ENCODE measurements at places on chromosomes 6 and 20.
A peak's percentile ranks its signal among the peaks of the same experiment; 100 is the strongest.

- no peak for DNase-seq
Observed at GRCh38 chr6:129212081-129212480, 329.1 kb downstream of the LAMA2 start.

- DNase-seq = no peak
Observed at GRCh38 chr6:143223895-143224294, 163.2 kb downstream of the AIG1 start.

GRCh38 chr6:62971976-62972658, 239.2 kb upstream of the FKBP1C start:
- DNase-seq = no peak

GRCh38 chr6:134152767-134153485, 100.5 kb upstream of the SLC2A12 start:
- no peak for DNase-seq

- no peak for DNase-seq
Observed at GRCh38 chr6:166763606-166764472, 136.8 kb upstream of the RPS6KA2 start.

GRCh38 chr6:39091220-39091619, 23.8 kb downstream of the SAYSD1 start:
- DNase-seq = no peak

GRCh38 chr20:21523895-21524294, 10.0 kb upstream of the NKX2-2 start:
- no peak for DNase-seq

DNA sequence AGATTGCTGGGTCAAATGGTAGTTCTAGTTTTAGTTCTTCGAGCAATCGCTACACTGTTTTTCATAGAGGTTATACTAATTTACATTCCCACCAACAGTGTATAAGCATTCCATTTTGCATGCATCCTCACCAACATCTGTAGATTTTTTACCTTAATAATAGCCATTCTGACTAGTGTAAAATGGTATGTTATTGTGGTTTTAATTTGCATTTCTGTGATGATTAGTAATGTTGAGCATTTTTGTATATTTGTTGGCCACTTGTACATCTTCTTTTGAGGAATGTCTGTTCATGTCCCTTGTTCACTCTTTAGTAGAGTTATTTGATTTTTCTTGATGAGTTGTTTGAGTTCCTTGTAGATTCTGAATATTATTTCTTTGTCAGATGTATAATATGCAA, 236.2 kb downstream of the GRM1 start:
- no peak for DNase-seq

DNA sequence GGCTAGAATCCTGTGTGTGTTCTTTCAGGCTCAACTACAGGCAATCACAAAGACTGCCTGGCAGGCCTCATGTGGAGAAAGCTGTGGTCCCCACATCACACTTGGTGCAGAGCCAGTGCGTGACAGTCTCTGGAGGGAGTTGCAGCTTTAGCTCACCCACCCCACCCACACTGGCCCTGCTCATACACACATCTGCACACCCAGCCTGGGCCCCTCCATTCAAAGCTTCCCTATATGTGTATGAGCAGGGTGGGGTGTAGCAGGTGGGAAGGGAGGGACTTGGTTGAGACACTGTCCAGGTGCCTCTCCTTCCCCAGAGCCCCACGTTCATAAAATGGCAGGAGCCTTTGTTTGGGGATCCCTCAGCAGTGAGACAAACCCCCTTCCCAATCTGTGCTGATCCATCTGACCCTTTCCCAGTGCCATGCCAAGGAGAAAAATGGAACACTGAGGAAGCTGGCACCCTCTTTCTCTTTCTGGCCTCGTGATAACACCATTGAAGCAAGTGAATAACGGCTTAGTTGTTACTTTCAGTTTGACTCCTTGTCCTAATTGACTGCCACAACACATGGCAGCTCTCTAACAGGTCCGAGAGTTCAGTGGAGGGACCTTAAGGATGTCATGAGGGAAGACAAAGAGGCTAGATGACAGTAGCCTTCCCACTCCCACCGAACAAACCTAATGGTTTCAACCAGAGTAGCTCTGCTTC, 53.8 kb upstream of the NRSN1 start:
- DNase-seq = no peak

- no peak for DNase-seq
Observed at GRCh38 chr6:136037876-136038460, 186.5 kb downstream of the PDE7B start.

- no peak for DNase-seq
Observed at GRCh38 chr6:139863964-139864363, 489.5 kb upstream of the CITED2 start.

DNA sequence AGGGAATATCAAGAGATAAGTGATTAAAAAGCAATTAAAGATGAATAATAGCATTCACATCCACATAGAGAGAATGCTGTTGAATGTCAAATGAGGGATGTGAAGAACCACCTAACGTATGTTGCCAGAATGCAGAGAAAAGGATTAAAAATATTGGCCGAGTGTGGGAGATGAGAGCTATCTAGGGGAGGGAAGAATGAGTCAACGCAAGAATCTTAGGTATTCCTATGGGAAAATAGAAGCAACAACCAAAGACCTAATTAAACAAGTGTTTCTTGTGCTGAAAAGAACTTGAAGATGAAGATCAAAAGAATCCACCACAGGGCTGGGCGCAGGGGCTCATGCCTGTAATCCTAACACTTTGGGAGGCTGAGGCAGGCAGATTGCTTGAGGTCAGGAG, 12.2 kb upstream of the RSPH3 start:
- DNase-seq = no peak

GRCh38 chr20:49541733-49542513, 26.0 kb downstream of the PTGIS start:
- DNase-seq = peak; percentile 25

DNA sequence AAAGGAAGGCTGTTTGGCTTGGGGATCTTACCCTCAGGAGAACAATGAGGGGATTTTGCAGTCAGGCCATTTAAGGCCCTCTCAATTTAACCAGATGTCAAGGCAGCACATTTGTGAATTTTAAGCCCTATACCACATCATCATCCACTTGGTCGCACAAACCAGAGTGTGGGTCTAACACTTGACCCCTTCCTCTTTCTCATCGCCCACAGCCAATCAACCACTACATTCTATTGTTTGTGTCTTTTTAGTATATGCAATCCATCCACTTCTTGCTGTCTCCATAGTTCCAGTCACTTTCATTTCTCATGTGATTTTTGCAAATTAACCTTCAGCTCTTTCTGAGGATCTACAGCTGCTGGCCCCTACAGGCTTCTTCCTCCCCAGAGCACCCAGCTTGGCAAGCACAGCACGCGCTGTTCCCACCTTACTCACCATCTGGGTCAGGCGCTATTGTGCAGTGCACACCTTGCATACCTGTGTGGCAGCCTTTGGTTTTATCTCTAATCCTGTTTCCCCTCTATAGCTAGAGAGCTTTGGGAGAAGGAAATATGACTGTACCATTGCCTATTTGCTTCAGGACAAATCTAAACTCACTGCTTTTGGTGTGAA, 32.3 kb upstream of the CD83 start:
- no peak for DNase-seq

DNA sequence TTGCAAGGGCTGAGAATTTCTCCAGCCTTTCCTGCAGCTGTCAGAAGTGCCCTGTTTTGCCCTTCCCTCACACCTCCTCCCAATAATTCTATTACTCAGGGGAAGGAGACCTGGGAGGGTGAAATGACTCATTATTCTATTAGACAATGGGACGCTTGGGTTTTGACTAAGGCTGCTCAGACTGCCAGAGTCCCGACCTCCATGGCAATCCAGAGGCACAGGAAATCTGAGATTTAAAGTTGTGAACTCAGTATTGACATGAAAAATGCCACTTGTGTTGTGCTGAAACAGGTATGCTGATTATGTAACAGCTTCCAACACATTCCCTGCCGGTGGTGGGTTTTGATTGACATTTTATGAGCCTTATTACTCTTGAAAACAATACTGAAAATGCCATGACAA, 625.9 kb upstream of the FLRT3 start:
- DNase-seq = no peak

- no peak for DNase-seq
Observed at GRCh38 chr6:148324297-148324985, 18.2 kb upstream of the SASH1 start.

GRCh38 chr6:20284672-20285071, 72.4 kb upstream of the MBOAT1 start:
- DNase-seq = no peak

GRCh38 chr6:11271228-11272020, 39.0 kb upstream of the NEDD9 start:
- DNase-seq = no peak

GRCh38 chr6:66179361-66179760, 472.3 kb upstream of the EYS start:
- DNase-seq = no peak

GRCh38 chr6:166221040-166221439, 53.4 kb upstream of the TBXT start:
- no peak for DNase-seq

GRCh38 chr6:125747589-125748405, 1.6 kb upstream of the HEY2 start:
- no peak for DNase-seq

GRCh38 chr6:112443179-112444065, 96.3 kb downstream of the RFPL4B start:
- no peak for DNase-seq

DNA sequence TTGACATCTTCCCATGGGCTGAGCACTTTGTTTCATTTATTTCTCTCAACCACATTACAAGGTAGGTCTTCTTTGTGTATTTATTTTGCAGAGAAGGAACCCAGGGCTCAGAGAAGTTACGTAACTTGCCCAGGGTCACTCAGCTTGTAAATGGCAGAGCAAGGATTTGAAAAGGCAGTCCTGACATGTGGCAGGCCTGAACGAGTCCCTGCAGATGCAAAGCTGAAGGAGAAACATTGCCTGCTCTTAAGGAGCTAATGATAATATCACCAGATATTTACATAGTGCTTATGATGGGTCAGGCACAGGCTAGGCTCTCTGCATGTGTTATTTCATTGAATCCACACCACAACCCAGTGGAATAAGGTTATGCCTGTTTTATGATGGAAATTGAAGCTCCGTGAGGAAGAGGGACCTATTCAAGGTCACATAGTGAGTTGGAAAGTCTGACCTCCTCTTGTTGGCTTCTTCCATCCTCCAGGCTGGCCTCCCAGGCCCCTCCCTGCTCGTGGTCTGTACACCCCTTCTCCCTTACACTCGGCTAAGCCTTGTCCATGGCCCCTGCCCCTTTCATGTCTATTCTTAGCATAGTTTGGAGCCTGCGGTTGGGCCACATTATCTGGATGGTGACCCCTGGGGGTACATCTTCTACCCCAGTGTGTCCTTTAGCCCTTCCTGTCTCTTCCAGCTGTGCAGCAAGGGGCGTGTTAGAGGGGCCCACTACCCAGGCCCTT, 12.5 kb downstream of the MYH7B start:
- DNase-seq = no peak

DNA sequence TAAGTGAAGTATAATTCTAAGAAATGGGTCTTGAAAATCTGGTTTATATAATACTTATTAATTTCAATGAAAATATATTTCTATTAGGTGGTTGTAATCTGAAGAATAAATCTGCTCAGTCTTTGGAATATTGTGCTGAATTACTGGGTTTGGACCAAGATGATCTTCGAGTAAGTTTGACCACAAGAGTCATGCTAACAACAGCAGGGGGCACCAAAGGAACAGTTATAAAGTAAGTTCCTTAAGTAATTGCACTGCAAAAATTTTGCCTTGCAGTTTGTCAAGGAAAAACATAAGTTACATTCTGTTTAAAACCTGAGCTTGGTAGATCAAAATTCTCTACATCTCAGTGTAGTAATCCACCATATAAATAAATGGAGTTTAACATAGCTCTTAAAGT, 106.0 kb downstream of the MYO6 start:
- DNase-seq = no peak

DNA sequence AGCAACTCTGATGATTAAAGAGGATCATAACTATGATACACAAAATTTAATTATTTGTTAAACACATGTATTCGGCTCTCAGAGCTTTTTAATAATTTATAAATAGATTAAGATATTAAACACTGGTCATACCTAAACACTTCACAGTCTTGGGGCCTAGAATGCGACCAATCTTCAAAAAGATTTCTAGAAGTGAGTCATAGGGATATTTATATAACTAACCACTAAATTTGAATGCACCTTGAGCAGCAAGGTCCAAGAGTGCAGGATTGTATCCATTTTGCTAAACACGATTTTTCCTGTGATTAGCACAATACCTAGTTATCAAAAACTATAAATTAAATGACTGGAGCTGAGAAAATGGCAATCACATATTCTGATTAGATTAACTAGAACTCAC, 709.3 kb downstream of the EPHA7 start:
- DNase-seq = no peak

DNA sequence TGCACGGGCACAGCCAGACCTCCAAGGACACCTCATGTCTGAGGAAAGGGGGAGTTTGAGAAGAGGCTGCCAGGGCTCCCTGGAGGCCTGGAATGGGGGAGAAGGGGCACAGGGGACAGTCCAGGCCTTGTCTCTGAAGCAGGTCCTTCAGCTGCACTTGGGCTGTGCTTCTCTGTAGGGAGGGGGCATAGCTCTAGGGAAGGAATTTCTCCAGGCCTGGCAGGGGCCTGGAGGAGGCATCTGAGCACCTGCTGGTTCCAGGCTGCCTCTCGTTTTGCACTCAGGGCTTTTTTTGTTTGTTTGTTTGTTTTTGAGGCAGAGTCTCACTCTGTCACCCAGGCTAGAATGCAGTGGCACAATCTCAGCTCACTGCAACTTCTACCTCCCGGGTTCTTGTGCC, 67.7 kb downstream of the BCAS4 start:
- DNase-seq = no peak

DNA sequence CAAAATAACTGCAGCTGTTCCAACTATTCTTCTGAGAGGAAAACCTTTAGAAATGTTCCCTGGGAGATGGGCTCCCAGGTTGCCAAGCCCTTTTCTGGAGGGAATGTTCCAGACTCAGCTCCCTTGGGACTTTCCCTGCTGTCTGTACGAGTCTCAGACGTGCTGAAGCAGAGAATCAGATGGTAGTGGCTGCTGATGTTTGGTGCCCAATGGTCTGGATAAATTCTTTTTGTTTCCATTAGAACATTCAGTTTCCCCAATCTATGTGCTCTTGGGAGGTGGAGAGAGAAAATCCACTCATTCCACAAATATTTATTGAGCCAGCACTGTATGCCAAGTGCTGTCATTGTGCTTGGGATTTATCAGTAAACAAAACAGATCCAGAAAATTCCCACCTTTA, 40.0 kb downstream of the SNHG17 start:
- DNase-seq = no peak

GRCh38 chr20:19964289-19965265, 52.6 kb upstream of the NAA20 start:
- no peak for DNase-seq

GRCh38 chr6:26477426-26477825, 19.7 kb downstream of the BTN2A1 start:
- no peak for DNase-seq

GRCh38 chr20:48329676-48330664, 497.8 kb downstream of the PREX1 start:
- DNase-seq = no peak

- no peak for DNase-seq
Observed at GRCh38 chr6:44735630-44735963, 348.1 kb downstream of the CDC5L start.
